Breast epithelium (tissue), 4 donors: ENCODE measurements at places on chromosomes 2 and 18. TPM values are rescaled to one million over a fixed set of nuclear protein-coding genes. Genes with fewer than 3 reads are reported as not detected.

DOK6 gene
- total RNA-seq = 1.4 TPM

TFCP2L1 gene
- 8.3 TPM for total RNA-seq

SULT1C2 gene
- not detected for total RNA-seq

GPR155 gene
- total RNA-seq = 7.2 TPM

SLC5A7 gene
- not detected for total RNA-seq

FBXO48 gene
- total RNA-seq = 1.1 TPM

MTCL1 gene
- 7.2 TPM for total RNA-seq

REG3A gene
- not detected for total RNA-seq

CNDP1 gene
- total RNA-seq = not detected

PLEKHH2 gene
- total RNA-seq = 63.5 TPM

MERTK gene
- 21.0 TPM for total RNA-seq

NT5C1B gene
- total RNA-seq = not detected

MRPL53 gene
- total RNA-seq = 17.9 TPM

HDLBP gene
- total RNA-seq = 339 TPM

CFC1 gene
- not detected for total RNA-seq

AMER3 gene
- not detected for total RNA-seq

CPO gene
- total RNA-seq = 1.6 TPM

PLA2R1 gene
- total RNA-seq = 49.9 TPM

UGT1A5 gene
- total RNA-seq = not detected

VWC2L gene
- 0.15 TPM for total RNA-seq

ADRA2B gene
- 1.4 TPM for total RNA-seq

CYTIP gene
- total RNA-seq = 16.8 TPM

TDRD15 gene
- 0.59 TPM for total RNA-seq

FRZB gene
- 1.8 TPM for total RNA-seq

CIB4 gene
- not detected for total RNA-seq

ILKAP gene
- total RNA-seq = 43.9 TPM

APCDD1 gene
- 38.8 TPM for total RNA-seq
